ENCODE measurements at places on chromosomes 5 and 9. TPM values are rescaled to one million over a fixed set of nuclear protein-coding genes. Genes with fewer than 3 reads are reported as not detected.

Gene PRSS3
- 107 TPM for total RNA-seq

Gene OR13C9
- not detected for total RNA-seq

Gene ICE1
- 10.8 TPM for total RNA-seq

Gene TOR1A
- 15.5 TPM for total RNA-seq

Gene ABL1
- total RNA-seq = 28.4 TPM

Gene SIT1
- 0.44 TPM for total RNA-seq

Gene FEM1C
- total RNA-seq = 9.0 TPM

Gene SLC6A3
- total RNA-seq = 0.16 TPM

Gene PAEP
- not detected for total RNA-seq

Gene ADGRD2
- 0.08 TPM for total RNA-seq

Gene TRIM23
- total RNA-seq = 4.8 TPM

Gene CCDC152
- total RNA-seq = not detected

Gene NTRK2
- total RNA-seq = 9.8 TPM

Gene PCDHB5
- total RNA-seq = 0.40 TPM

Gene FAM151B
- 1.3 TPM for total RNA-seq

Gene HAPLN1
- not detected for total RNA-seq

Gene HOMER1
- total RNA-seq = 7.6 TPM

Gene LCN12
- 0.80 TPM for total RNA-seq

Gene ANGPTL2
- 2.1 TPM for total RNA-seq

Gene IFNA4
- total RNA-seq = not detected

Gene RNF183
- total RNA-seq = 4.2 TPM

Gene FAXDC2
- 2.9 TPM for total RNA-seq

Gene TRIP13
- total RNA-seq = 12.5 TPM

Gene OTULINL
- 0.88 TPM for total RNA-seq

Gene ACOT12
- total RNA-seq = not detected

Gene ANKRD33B
- 0.68 TPM for total RNA-seq

Gene PCDHAC1
- 0.04 TPM for total RNA-seq

Gene SHISAL2B
- total RNA-seq = not detected

Gene CARTPT
- not detected for total RNA-seq

Gene GPR150
- total RNA-seq = not detected

Gene SGCD
- total RNA-seq = 0.52 TPM

Gene PDE8B
- total RNA-seq = 0.12 TPM

Gene ISL1
- not detected for total RNA-seq

Gene PCDHGB5
- total RNA-seq = 5.8 TPM

Gene TRIM32
- 10.6 TPM for total RNA-seq

Gene RCL1
- 13.9 TPM for total RNA-seq

Gene SARDH
- 0.12 TPM for total RNA-seq

Gene ZNF608
- total RNA-seq = 6.7 TPM

Gene NKD2
- total RNA-seq = 1.1 TPM

Gene TLX3
- not detected for total RNA-seq

Gene LPCAT1
- 15.0 TPM for total RNA-seq

Gene PFN3
- total RNA-seq = not detected

Gene SLC46A2
- total RNA-seq = 0.44 TPM

Gene PIP5K1B
- total RNA-seq = 1.3 TPM

Gene COL27A1
- 13.6 TPM for total RNA-seq

Gene DAB2IP
- 46.0 TPM for total RNA-seq
